WTC11 (cell line): ENCODE measurements at places on chromosomes 3 and 15.

DNA sequence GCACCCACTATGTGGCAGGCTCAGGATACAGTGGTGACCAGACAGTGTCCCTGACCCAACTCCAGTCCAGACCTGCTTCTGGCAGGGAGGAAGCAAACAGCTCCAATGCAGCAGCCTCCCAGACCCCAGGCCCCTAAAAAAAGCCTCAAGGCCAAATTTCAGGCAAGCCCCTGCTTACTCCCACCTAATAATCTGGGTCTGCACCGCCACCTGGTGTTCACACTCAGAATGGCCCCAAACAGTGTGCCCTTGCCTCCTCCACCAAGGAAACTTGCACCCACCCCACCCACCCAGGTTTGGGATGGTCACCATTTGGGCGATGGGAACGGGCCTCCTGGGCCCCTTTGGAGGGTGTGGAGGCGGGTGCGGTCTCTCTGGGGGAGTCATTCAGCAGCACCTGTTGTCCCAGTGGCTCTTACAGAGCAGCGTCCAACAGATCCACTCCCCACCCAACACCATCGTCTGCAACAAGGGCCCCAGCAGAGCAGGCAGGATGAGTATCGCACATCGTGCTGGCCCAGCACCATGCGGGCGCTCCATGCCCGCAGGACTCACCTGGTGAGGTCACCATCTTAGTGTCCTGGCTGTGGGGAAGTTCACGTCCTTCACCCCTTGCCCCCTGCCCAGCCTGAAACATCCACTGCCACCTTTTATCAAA lies 17.3 kb downstream of the C3orf18 start:
- peak; percentile 91 for DNase-seq

- no peak for DNase-seq
Measured at GRCh38 chr3:159239059-159239458, 437.2 kb downstream of the MFSD1 start.

DNA sequence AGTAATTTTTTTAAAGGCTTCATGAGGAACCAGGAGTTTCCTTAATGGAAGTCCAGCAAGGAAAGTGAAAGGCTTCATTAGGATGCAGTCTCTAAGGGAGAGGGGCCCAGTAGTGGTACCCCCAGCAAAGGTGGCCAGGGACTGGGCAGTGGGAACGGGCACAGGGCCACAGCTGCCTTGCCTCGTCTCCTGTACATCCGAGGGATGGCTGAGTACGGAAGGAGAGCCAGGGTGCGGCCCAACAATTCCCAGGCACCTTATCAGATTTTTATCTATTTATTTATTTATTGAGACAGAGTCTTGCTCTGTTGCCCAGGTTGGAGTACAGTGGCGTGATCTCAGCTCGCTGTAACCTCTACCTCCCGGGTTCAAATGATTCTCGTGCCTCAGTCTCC lies 14.5 kb downstream of the SEMA3G start:
- DNase-seq, result no peak

DNA sequence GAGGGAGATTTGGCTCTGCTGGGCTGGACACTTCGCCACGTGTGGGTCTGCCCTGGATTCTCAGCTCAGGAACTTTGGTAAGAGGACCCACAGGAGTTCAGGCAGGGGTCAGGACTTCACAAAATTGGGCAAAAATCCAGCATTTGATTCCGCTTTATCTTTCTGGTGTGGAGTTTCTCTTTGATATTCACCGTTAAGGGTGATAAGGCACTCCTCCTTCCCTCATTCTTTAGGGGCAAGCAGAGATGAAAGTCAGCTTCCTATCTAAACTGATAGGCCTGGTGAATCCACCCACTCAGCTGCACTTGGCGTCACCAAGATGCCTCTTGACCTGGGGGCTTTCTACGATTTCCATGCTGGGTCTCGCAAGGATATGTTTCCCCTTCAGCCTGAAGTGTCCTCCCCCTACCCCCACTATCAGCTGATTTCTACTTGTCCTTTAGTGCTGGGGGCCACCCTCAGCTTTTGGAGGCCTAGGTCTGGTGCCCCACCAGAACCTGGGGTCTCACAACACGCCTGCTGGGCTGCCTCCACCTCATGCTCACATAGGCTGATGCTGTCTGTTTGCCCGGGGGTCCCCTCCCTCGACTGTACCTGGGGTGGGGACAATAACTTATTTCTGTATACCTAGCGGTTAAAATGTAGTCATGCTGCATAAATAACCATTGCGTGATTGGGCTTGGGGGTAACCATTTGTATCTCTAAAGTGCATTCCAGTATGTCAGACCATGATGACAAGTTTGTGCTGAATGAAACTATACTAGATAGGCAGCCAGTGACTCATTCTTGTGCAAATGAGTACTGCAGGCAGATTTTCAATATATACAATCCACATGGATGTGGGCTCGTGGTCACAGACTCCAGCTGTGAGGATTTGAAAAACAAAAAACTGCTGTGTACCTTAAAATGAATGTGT lies 248.3 kb downstream of the ADAMTS17 start:
- no peak for DNase-seq

DNA sequence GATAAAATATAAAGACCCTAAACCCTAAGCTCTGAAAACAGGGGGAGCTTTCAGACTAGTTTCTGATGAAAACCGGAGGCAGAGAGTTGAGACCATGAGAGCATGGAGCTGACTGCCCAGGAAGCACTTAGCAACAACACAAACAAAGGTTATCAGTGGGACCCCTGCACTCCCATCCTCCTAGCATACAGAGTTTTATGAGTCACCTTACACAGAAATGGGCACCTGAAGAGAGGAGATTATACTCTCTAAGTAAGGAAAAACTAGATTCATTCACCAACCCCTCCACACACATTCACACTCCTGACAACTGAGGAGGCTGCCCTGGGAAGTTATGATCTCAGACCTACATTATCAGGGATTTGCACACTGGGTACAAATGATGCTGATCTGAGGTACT lies 261.7 kb downstream of the ULK4 start:
- DNase-seq, result no peak

DNA sequence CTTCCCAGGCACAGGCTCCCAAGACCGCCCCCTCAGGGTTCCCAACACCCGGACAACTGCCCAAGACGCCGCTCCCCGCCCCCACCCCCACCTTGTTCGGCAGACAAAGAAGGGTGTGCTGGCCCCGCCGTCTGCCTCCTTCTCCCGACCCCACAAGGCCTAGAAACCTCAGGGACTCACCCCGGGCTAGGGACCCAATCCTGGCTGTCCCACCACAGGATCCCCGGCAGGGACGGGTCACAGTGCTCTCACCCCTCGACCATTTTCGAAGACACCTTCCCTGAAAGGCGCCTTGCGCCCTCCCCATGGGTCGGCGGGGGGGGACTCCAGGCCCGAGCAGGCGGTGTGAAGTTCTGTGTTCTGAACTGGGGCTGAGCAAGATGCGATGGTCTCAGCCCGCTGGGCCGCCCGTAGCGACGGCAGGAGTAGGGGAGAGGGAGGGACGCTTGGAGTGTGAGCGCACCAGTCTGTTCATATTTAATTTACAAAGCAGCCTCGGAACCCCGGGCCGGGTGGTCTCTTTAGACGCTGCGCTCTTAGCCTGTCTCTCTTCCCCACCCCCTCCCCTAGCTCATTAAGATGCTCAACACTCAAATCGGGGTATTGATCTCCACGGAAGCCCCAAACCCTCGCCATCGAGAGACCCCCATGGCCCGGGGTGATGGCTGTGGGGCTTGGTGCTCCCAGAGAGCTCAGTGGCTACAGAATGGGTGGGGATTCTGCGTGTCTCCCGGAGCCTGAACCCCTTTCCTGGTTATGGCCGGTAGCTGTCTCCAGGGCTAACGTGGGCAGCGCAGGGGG lies 1.4 kb upstream of the ISLR2 start:
- no peak for DNase-seq

GRCh38 chr3:173676094-173676493 lies 278.6 kb downstream of the NLGN1 start:
- no peak for DNase-seq

- DNase-seq, result no peak
Measured at GRCh38 chr3:134035836-134036235, 6.1 kb upstream of the SLCO2A1 start.

DNA sequence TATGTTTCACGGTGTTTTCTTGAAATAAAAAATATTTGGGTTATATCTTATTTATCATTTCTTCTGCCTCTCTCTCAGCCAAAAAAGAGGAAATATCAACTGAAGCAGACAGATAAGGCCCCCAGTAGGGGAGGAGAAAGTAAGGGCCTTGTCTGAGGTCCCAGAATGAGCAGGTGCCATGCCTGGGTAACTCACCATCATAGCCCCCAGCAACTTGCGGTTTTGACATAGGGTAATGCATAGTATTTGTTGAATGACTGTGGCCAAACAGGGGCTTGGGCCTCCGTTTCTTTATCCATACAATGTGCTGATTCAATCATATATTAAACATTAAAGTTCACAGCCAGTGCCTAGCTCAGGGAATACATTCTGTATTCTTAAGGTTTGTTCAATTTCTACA lies 119.6 kb downstream of the ABI3BP start:
- DNase-seq, result no peak

DNA sequence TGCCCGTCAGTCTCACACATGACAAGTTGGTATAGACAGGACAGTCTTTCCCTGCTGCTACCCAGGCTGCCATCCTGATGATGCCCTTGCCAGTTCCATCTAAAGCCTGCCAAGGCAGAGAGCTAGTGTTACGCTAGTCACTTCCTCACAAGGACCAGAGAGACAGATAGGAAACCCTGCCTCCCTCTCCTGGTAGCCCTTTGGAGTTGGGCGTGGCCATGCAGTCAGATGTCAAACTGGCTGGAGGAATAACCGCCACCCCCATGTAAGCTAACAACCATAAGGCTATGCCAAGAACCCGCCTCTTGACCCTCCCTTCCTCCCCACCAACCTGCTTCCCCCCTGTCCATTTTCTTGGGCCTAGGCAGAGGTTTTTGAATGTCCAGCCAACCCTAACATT lies 2.8 kb downstream of the TMEM115 start:
- no peak for DNase-seq
